NCI-H524 treated with DMSO at 0.1 percent for 48 hours (cell line): ENCODE measurements at places on chromosomes 2 and 18.

DNA sequence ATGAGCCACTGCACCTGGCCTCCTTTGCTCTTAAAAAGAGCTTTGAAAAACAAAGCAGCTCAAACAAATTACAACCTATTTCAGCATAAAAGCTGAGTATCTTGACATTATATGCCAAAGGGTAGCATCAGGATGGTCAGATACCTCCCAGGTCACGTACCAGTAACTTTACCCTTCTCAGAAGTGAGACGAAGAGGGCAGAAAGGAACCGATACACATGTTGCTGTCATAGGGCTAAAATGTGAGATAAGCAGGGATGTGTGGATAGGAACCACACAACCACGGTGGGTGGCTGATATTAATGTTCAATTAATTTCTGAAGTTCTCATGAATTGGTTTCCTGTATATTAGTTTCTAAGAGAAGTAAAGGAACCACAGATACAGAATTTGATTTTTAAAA, 12.6 kb upstream of the RNU2-63P start:
- DNase-seq, result no peak

GRCh38 chr18:54710074-54710899, 118.0 kb upstream of the RAB27B start:
- DNase-seq, result no peak

- DNase-seq, result no peak
Observed at GRCh38 chr2:149418065-149418464, 87.7 kb downstream of the LYPD6 start.

GRCh38 chr2:231462729-231463465, 1.4 kb downstream of the NCL start:
- DNase-seq, result no peak

DNA sequence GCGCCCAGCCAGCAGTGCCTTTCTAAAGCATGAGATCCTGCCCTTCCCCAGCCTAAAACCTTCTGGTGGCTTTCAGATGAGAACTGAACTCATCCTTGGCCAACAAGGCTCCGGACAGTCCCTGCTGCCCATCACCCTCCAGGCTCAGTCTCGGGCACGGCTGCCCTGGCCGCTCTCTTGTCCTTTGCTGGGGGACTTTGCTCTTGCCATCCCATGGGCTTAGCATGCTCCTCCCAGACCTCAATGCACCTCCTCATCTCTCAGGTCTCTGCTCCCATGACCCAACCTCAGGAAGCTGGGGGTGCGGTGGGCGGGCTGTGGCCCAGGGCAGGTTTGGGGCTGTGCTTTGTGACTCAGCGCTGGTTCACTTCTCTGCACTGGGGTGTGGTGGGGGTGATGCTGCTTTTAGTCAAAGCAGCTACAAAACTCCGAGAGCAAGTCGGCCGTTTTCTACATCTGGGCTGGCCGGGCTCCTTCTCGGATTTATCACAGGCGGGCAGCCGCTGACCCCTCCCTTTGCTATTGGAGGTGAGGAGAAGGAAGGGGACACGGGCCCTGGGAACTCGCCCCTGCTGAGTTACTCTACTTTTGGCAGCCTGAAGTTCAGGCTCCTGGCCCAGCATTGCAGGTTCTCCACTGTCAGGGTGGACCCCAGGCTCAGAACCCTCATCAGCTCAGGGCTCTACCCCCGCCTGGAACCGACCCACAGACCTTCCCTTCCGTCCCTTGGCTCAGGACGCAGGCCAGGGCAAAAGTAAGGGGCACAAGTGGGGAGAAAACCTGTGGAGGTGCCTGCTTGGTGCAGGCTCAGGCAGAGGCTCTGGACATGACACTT, 90.6 kb upstream of the TAF1B start:
- DNase-seq, result no peak

DNA sequence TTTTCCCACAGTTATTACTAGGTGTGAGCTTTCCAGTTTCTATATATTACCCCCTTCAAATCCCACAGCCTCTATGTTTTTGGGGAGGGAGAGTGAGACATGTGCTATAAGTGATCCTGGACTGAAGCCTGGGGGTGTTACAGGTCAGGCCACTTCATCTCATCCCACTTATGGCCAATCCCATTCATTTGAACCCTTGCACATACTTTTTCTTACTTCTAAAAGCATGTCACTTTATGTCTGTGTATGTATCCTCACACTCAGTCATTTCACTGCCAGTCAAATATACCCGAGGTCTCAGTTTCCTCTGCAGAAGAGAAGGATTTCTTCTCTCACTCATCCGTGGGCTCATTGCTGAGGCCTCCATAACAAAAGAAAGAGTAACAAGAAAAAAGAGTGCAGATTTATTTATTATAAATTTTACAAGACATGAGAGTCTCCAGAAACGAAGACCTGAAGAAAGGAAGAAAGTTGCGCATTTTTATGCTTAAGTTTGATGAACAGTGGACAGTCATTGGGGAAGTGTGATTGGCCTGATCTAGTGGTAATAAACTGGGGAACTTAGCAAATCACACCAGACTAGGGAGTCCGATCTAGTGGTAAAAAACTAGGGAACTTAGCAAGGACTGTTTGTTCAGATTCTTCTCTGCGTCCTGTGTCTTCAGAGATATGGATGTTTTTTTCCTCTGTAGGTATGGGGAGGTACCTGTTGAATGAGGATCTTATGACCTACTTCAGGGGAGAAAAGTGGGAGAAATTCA, 52.1 kb downstream of the ICOS start:
- no peak for DNase-seq

DNA sequence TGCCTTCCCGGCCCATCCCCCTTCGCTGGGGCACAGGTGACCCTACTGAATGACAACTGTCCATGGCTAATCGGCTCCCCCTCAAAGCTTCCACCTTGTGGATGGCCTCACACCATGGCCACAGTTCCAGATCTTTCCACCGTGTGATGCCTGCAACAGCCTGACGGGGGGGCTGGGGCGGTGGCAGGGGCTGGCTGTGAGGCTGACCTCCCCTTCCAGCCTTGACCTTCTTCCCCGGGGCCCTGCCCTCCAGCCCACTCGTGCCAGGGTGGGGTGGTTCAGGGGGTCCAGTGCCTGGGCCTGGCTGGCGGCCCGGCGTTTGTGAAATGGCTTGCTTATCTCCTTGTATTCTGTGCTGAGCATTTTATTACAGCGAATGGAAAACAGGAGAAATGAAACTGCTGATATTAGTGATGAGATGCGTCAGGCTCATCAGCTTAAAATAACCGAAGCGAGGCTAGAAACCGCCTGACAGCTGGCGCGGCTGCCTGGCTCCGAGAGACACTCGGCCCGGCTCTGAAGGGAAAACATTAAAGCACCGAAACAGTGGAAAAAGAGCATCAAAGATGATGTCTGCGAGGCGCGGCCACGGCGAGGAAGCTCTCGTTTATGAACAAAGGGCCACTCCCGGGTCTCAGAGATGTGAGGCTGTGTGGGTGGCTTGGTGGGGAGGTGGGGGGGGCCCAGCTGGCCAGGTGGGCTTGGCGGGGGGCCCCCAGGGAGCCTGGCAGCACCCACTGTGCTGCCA, 916 bp upstream of the PDCD1 start:
- no peak for DNase-seq

DNA sequence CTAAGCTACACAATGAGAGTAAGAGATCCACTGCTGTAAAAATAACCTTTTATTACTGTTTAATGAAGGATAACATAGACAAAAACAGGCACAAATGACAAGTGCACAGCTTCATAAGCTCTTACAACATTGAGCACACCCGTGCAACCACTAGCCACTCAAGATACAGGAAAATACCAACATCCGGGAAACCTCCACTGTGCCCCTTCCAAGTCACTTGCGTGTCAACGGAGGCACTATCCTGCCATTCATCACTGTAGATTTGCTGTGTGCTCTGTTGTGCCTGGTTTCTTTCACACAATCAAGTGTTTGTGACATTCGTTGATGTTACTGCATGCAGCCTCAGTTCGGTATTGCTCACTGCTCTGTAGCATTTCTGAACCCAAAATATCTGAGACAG, 292.9 kb upstream of the MYT1L start:
- no peak for DNase-seq

GRCh38 chr2:226330206-226330605, 469.4 kb downstream of the IRS1 start:
- DNase-seq, result no peak

- no peak for DNase-seq
Observed at GRCh38 chr2:27730261-27730662, 41.3 kb upstream of the MRPL33 start.

- DNase-seq, result peak; percentile 11
Observed at GRCh38 chr18:6058941-6059340, 163.6 kb upstream of the TMEM200C start.

DNA sequence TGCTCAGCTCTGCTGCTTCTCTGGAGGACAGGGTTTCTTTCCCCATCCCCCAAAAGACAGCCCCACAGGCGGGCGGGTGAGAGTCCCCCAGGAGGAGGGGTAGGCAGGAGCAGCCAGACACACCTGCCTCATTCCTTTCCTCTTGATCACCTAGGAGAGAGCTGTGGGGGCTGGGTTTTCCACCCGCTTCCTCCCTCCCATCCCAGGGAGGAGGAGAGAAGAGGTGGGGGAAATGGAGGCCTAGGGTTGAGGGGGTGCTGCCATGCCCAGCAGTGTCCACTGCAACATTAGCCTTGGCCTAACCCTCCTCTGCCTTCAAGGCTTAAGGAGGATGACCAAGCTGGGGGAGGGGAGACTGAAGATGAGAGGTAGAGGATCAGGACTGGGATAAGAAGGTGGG, 14.7 kb downstream of the WNT10A start:
- no peak for DNase-seq

GRCh38 chr2:71896385-71897136, 251.1 kb downstream of the CYP26B1 start:
- DNase-seq, result peak; percentile 81

GRCh38 chr18:2805970-2806943, 40.5 kb upstream of the EMILIN2 start:
- no peak for DNase-seq

DNA sequence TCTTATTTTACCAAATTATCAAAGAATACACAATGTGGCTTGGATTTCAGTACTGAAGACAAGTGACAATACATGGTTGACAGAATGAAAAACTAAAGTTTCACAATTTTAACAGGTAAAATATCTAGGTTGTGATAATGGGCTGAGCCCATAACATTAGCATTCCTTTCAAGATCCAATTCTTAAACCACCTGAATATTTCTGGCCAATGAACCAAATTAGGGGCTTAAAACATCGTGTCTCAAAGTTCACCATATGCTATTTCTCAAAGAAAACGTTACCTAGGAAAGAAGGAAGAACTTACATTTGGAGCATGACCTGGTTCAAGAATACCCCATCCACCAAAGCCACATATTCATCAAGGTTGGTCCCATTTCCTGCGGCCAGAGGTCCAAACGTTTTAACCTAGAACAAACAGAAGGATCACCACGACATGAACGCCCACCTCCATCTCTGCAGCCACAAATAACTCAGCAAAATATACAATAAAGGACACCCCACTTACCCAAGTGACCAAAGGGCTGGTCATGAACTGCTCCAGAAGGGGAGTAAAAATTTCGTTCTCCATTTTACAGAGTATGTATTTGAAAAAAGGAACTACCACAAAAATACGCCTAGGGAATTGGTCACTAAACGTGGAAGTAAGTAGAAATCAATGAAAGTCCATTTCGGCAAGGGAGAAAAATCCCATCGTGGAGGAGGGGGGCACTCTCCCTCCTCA, 984 bp downstream of the CCDC88A start:
- no peak for DNase-seq

DNA sequence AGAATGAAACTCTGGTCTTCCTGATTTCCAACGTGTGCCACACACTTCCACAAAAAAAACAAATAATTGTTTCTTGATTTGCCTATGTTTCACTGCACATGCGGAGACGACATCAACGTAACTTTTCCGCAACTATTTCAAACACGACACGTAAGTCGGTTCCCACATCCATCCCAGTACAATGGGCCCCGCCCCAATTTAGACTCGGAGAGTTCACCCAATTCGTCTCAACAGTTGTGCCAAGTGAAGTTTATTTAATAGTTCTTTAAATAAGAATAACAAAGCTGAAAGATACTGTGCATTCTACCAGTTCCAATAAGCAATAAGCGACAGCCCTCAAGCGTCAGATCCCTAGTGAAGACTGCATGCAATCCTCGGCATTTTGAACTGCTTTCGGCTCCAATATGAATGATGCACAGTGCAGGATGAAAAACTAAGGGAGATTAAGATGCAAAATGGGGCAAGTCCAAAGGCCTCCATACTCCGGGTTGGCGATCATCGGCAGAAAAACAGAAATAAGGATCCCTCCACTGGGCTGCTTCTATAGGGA, 664 bp downstream of the CCT4 start:
- DNase-seq, result no peak

- no peak for DNase-seq
Observed at GRCh38 chr2:242024751-242025355, 155.3 kb downstream of the RTP5 start.

- no peak for DNase-seq
Observed at GRCh38 chr18:62885804-62886203, 170.5 kb downstream of the PHLPP1 start.

DNA sequence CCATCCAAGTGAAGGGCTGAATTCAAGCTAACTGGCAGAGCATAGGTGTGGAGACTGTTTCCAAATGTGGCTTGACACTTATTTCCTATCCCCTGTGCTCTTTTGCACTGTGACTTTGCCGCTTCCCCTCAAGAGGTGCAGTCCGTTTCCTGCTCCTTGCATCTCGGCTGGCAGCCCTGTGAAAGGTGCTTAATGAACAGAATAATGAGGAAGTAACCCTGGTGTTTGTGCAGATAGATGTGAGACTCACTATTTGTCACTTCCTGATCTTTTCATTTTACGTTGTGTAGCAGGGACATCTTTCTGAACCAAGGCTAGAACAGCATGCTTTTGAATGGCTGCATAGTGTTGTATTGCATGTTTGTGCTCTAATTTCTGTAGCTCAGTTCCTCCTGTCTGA, 60.8 kb downstream of the CEP192 start:
- DNase-seq, result no peak

- DNase-seq, result no peak
Observed at GRCh38 chr2:126802774-126803433, 95.8 kb upstream of the TEX51 start.

DNA sequence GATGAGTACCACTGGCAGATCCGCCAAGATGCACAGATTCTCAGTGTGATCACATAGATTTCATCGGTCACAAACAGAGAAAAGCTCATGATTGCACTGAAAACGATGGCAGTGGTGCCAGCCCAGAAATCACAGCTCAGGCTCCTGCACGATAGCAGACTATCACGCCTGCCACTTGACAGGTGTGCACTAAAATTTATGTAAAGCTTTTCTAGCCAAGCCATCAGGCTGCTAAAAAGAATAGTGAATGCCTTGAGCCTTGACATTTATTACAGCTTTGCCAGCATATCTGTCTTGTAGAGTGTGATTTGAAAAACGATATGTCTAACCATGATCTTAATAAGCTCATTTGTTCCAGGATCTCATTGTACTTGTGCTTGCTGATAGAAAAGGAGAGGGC, 409.5 kb upstream of the CWC22 start:
- peak; percentile 9 for DNase-seq

- DNase-seq, result no peak
Observed at GRCh38 chr2:158242280-158242679, 140.6 kb downstream of the UPP2 start.

DNA sequence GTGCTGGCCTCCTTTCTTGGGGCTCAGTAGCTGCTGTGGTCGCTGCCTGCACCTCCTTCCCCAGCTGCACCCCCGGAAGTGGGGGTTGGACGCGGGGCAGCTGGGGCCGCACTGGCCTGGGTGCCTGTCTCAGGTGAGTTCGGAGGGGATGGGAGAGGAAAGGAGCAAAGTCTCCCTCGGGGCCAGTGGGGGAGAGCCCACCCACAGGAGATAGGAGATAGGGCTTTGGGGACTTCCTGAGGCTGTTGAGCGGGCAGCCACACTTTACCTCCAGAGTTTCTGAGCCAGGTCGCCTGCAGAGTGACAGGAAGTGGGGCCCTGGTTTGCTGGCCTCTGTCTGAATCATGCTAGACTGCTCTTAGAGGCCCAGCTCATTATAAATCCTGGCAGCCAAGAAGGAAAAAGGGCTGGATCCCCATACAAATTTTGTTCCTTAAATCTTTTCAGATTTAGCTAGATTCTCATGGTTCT, 8.1 kb downstream of the MBP start:
- no peak for DNase-seq
